ENCODE measurements at places on chromosomes 3 and 15. TPM values are rescaled to one million over a fixed set of nuclear protein-coding genes. Genes with fewer than 3 reads are reported as not detected.

DNA sequence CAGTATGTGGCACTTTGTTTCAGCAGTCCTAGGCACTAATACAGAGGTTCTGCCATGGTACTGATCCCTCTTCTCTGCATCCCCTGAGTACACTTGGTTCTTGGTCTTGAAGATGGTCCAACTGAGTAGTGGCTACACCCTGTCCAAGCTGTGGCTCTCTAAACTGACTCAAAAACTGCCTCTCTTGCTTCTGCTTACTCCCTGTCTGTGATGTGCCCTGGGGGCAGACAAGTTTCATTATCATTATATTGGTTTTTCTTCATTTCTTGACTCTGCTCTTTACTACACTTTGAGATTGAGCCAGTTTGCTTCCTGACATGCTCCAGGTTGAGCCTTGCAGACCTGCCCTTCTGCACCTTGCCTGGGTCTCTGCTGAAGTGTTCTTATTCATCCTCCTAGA lies 18.9 kb upstream of the ST3GAL6 start:
- DNase-seq: no peak

- no peak for DNase-seq
These were observed 21.3 kb downstream of the EFCC1 start for GRCh38 chr3:129022114-129023007.

STAC gene
- total RNA-seq: 20.4 TPM

PPP1R2 gene
- 52.2 TPM for total RNA-seq

CNTN6 gene
- 2.7 TPM for total RNA-seq

ITIH3 gene
- total RNA-seq: 4.6 TPM

GRCh38 chr3:188712248-188712924 lies 459.4 kb upstream of the TPRG1 start:
- DNase-seq: no peak

DNA sequence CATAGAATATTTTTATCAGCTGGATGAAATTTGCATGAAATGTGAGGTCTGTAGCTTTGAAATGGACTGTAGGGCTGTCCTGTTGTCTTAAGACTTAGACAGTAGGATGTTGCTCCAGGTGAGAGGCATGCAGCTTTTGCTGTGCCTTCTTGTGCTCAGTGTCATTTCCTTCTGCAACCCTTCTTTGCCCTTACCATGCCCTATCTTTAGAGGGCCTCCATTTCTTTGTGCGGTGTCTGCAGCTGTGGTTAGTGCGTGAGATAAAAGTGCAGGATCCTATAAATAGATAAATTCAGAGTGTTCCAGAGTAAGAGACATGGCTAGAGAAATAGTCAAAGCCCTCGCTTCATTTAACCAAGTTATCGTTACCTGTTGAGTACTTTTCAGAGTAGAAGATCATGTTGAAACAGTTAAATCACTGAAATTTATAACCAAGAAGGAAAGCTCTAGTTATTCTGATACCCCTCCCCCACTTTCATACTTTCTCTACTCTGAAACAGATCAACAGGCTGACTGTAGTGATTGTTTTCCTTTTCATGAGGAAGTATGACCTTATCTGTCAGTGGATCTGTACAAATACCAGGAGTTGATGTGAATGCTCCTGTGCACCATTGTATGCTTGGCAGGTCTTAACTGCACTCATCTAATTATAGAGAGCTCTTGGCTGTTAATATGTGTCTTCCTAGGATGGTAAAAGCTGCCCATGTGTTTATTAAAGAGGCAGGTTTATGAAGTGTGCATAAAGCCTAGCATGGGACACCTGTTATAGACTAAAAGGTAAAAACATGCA lies 18.2 kb downstream of the EIF3J start:
- no peak for DNase-seq

DNA sequence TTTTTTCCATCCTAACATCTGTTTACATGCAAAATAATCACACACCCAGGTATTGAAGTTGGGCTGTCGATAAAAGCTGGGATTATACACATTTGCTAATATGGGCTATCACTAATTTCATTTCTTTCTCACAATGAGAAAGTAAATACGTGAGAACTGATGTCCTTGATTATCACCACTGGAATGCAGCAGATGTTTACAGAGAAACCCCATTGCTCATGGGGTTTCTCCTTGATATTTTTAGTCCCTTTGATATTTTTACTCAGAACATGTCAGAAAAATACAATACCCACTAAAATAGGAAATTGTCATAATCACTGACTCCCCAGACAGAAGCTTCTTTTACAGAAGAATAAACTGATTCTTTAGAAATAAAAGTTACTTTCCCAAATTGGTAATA lies 535.1 kb upstream of the CCDC54 start:
- DNase-seq: no peak

DPPA2 gene
- not detected for total RNA-seq

PLSCR2 gene
- total RNA-seq: 2.6 TPM

- no peak for DNase-seq
These were observed 3.3 kb upstream of the STT3B start for GRCh38 chr3:31529421-31529820.

ISG20 gene
- total RNA-seq: 14.2 TPM

DNA sequence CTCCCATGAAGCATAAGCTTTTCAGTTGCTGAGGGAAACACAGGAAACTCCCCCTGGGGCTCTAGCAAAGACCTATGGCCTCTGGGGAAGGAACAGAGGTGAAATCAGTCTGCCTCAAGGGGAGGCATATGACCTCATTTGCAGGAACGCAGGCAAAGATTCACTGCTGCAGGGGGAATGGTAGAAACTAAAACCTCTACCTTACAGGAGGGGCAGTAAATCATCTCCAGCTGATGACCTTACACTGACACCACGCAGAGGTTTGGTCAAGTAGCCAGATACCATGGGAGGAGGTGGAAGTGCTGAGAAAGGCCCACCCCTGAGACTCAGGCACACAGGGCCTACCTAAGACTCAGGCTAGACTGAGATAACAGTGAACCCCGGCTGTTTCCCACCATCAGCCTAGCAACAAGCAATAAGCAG lies 81.1 kb downstream of the RAD18 start:
- no peak for DNase-seq

- DNase-seq: no peak
These were observed 50.9 kb upstream of the BHLHE40 start for GRCh38 chr3:4928277-4928789.

IL17RB gene
- 0.65 TPM for total RNA-seq
